ENCODE measurements at places on chromosomes 12 and 14.

DNA sequence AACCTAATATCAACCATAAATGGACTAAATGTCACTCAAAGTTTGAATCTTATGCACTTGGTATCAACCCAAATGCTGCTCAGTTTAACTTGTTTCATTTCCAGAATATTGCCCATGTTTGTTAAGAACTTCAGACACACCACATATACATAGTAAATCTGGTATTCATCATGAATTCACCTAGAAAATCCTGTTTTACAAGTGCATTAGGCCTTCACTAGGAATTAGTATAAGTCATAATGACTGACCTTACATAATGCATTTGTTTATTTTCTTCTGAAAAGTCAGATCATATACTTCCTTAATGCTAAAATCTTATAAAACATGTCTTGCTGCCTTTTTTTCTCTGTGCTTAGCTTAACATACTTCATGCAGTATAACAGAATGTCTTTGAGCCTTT, 66.1 kb downstream of the ABCD2 start:
- no peak for DNase-seq

- no peak for DNase-seq
Observed at GRCh38 chr12:28258998-28259397, 68.7 kb downstream of the CCDC91 start.

- no peak for DNase-seq
Observed at GRCh38 chr12:39993268-39993667, 112.6 kb downstream of the SLC2A13 start.

DNA sequence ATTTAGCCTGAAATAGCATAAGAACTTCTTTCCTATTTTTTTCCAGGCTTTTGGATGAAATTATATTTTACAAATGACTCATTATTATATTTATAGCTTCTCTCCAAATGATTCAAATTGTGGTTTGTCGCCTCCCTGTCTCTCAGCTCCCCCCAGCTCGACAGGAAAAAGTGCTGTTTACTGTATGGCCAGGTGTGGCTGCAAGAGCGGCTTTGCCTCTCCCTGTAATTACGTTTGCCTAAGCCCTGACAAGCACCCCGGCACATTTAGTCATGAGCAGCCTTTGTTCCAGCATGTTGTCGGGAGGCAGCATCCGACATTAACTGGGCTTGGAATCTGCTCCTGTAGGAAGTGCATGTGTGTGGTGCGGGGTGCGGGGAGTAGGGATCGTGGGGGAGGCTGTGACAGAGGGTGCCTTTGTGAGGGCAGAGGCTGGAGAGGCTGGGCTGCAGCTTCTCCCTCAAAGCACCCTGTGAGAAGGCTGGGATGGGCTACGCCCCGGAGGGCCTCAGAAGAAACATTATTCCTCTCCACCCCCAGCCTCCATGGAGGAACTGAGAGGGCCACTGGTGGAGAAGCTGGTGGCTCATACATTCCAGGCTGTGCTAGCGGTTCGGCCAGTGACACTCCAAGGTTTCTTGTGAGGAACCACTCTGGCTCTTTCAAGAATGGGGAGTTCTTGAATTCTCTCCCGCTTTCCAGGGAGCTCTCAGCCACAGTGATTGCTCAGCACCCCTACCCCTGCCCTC, 42.1 kb upstream of the CTDSP2 start:
- DNase-seq: no peak

- DNase-seq: no peak
Observed at GRCh38 chr14:91300283-91300895, 55.9 kb upstream of the GPR68 start.

GRCh38 chr12:230925-231671, 17.1 kb upstream of the SLC6A12 start:
- no peak for DNase-seq

- no peak for DNase-seq
Observed at GRCh38 chr12:11837216-11837934, 187.9 kb downstream of the ETV6 start.

Data from cerebellar nuclear complex (tissue), 1 donor.